ENCODE measurements at places on chromosomes 6 and 20.

GRCh38 chr6:17905611-17906592, 81.5 kb downstream of the KIF13A start:
- DNase-seq: no peak

GRCh38 chr6:31441365-31442267, 38.2 kb downstream of the MICA start:
- DNase-seq: peak; percentile 91

- no peak for DNase-seq
Observed at GRCh38 chr20:37922016-37922415, 19.1 kb downstream of the VSTM2L start.

DNA sequence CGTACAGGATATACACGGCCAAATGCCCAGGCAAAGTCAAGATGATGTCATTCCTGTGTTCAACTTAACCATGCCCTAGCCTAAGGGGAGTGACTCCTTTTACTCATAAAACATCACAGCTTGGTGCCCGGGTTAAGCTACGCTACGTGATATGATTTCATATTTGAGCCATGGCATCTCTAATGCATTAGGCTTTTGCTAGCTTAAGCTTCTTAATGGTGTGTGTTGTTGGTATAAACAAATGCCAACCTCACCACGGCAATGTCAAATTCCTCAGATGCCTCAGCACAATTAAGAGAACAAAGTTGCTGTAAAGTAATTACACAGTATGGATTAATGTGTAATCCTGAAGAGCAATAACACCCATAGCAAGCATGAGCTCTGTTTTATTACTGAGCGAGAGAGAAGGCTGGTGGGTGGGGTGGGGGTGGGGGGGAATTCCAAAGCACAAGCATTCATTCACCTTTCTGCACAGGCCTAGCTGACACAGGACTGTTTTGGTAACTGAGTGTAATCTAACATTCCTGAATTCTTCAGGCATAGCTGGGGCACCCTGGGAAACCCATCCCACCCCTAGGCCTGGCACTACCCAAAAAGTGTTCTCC, 44.7 kb upstream of the CNKSR3 start:
- DNase-seq: no peak

- no peak for DNase-seq
Observed at GRCh38 chr6:32108094-32108627, 977 bp downstream of the TNXB start.

GRCh38 chr6:115817161-115817560, 243.5 kb downstream of the FRK start:
- DNase-seq: no peak

DNA sequence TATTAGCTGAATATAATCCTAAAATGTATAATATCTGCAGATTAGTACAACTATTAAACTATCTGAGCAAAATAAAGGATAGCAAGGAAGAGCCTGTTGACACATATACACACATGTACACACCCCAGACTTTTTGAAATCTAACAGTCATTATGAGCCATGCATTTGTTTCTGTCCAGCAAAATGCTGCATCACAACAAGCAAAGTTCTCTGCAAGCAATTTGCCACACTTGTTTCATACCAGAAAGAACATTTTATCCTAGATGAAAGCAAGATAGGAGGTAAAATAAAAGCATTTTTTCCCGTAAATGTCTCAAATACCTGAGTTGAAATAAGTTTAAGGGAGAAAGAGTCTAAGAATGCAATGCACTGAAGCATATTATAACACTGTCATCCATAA, 145.2 kb downstream of the COL21A1 start:
- no peak for DNase-seq

GRCh38 chr6:112243861-112244827, 10.2 kb downstream of the LAMA4 start:
- no peak for DNase-seq

- no peak for DNase-seq
Observed at GRCh38 chr6:7196019-7196402, 88.2 kb downstream of the RREB1 start.

DNA sequence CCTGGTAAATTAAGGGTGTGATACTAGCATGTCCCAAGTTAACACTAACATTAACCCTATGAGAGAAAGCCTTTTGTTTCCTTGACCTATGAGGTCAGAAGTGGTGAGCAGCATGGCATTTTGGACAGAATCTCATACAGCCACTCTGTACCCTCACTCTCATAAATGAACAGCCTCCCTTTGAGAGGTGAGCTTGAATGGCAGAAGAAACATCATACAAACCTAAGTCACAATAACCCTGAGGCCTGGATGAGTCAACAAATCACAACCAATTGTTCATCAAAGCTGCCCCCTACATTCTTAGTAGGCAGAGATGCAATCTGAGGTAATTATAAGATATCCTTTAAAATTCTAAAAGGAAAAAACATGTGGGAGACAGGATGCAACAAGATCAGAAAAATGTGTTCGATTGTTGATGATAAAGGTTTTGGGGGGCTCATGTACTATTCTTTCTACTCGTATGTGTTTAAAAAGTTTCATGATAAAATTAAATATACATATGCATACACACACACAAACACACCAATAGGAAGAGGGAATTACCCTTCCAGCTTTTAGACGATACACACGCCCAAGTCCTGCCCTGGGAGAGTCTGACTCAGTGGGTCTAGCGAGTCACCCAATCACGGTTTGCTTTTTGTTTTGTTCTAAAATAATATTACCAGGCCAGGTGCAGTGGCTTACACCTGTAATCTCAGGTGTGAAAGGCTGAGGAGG, 117.3 kb downstream of the ARHGAP18 start:
- no peak for DNase-seq

DNA sequence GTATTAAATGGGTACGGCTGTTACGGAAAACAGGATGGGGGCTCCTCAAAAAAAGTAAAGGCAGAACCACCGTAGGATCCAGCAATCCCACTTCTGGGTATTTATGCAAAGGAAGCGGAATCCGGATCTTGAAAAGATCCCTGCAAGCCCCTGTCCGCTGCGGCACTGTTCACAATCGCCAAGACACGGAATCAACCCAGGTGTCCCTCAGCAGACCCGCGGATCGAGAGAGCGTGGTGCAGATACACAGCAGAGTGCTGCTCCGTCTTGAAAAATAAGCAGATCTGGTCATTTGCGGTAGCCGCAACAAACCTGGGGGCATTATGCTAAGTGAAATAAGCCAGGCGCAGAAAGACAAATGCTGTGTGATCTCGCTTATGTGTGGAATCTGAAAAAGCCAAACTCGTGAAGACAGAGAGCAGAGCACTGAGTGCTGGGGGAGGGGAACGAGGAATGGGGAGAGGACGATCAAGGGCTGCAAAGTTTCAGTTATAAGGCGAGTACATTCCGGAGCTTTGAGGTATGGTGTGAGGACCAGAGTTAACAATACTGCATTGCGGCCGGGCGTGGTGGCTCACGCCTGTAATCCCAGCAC, 41.3 kb downstream of the NTSR1 start:
- no peak for DNase-seq

Data from WTC11 (cell line).